Activated CD8-positive, alpha-beta memory T cell treated with anti-CD3 and anti-CD28 coated beads for 1 hour (primary cell): ENCODE measurements at places on chromosomes 3 and 15.
A peak's percentile ranks its signal among the peaks of the same experiment; 100 is the strongest.

GRCh38 chr3:107962946-107963345, 127.9 kb downstream of the CD47 start:
- no peak for DNase-seq

DNA sequence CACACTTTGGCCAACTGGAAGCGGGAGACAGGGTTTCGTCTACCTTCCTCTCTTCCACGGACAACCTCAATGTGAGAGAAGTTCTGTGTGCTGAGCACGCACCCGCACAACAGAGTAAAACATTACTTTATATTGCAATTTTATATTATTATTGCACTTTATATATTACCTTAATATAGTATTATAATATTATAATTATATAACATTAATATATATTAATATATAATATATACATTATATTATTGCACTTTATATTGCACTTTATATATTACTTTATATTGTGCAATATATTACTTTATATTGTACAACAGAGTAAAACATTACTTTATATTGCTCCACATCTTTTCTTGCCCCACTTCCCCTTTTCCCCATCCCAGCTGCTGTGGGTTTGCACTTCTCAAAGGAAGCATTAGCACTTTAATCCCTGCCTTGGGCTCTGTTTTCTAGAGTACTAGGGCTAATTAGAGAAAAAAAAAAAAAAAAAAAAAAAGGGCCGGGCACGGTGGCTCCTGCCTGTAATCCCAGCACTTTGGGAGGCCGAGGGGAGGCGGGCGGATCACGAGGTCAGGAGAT, 76.4 kb upstream of the SLC4A7 start:
- no peak for DNase-seq

DNA sequence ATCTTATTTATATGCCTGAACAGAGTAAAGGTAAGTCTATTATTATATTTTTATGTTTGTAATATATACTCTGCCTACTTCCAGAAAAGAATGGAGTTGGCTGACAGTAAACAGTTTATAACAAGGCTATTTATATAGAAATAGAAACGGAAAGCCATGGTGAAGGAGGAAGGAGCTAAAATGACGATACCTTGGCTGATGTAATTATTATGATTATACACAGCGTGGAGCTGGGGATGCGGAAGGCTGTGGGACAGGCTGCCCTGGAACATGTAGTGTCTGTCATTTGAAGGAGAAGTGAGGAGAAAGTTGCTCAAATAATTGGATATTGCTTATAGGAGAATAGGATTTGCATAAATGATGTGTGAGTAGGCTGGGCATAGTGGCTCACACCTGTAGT, 37.8 kb downstream of the CEMIP start:
- DNase-seq, result no peak

DNA sequence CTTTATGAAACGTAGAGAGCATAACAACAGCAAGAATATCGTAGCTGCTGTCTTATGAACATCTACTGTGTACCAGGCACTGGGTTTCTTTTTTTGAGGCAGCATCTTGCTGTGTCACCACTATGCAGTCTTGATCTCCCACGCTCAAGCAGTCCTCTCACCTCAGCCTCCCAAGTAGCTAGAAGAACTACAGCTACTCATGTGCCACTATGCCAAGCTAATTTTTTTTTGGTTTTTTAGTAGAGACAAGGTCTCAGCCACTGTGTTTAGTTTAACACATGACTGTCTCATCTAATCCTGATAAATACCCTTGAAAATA, 129.9 kb downstream of the VGLL4 start:
- no peak for DNase-seq

DNA sequence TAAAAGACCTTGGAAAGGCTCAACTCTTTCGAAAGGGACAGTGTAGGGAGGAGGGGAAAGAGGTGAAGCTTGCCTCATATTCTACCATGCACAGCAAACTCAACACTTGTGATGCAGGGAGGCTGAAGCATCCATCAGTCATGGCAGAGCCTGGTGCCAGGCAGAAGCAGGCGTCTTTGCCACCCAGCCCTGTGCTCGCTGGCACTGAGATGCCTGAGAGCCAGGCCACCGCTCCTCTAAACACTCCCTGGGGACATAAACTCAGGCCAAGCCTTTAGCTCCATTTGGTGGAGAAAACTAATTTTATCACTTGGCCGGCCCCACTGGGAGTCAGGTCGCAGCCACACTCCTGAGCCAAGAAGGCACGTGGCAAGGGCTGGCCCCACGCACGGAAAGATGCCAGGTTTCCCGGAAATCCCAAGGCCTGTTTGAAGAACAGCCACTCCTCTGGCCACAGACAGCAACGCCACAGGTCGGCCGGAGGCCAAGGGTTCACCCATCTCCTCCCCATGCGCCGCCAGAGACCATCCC, 30.7 kb downstream of the XXYLT1 start:
- no peak for DNase-seq

- no peak for DNase-seq
These were observed 251.0 kb downstream of the KCNH8 start for GRCh38 chr3:19399356-19399755.

GRCh38 chr3:57755368-57755675, 787 bp upstream of the SLMAP start:
- DNase-seq, result no peak

DNA sequence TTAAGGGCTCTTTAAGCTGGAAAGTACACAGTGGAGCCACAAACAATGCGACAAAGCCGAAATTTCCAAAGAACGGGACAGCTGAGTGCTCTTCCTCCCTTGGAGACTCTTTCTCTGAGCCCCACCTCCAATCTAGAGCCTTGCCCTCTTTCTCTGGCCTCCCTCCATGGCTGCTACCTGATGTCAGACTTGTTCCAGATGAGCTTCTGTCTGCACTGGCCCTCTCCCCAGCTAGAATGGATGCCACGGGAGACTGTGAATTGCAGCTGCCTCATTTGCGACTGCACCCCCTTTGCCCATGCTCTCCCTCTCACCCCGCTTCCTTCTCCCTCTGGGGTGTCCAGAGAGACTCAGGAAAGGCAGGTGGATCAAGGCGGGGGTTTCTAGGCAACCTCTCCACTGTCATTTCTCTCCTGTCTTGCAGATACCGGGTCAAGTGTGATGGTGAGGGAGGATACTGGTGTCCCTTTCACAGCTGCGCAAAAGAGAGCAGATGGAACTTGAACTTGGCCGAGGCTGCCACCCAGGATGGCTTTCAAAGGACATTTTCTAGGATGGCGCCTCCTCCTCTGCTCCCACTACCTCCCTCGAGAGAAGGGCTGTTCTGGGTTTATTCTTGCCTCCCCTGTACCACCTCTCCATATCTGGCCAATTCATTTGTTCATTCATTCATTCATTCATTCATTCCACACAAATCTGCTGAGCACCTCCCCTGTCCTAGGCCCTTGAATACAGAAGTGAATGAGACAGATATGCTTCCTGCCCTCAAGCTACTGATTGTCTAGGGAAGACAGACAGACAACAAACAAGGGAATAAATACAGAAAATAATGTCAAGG, 12.8 kb downstream of the ATP2B2 start:
- no peak for DNase-seq

DNA sequence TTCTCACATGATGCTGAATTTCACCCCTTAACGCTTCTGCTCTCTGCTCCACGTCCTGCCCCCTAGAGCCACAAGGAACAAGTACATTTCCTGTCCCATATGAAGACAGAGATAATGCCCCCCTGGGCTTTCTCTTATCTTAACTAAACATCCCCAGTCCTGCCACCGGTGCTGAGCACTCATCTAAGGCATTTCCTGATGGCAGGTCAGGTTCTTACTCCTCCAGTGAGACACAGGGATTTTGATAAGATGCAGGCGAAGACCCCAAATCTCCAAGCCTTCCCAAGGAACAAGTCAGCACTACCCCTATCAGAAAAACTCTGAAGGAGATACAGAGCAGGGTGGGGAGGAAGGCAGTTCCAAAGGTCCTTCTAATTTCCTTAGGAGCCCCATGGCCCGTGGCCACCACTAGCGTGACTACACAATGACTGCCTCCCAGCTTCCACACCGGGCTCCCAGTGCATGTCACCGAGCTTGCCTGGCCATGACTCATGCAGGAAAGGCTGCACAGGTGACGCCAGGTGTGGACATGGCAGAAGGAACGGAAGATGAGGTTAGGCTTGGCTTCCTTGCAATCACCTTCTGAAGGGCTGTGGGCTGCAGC, 152.9 kb downstream of the XXYLT1 start:
- DNase-seq, result no peak

GRCh38 chr15:65762399-65762798, 29.7 kb downstream of the DENND4A start:
- DNase-seq, result no peak

DNA sequence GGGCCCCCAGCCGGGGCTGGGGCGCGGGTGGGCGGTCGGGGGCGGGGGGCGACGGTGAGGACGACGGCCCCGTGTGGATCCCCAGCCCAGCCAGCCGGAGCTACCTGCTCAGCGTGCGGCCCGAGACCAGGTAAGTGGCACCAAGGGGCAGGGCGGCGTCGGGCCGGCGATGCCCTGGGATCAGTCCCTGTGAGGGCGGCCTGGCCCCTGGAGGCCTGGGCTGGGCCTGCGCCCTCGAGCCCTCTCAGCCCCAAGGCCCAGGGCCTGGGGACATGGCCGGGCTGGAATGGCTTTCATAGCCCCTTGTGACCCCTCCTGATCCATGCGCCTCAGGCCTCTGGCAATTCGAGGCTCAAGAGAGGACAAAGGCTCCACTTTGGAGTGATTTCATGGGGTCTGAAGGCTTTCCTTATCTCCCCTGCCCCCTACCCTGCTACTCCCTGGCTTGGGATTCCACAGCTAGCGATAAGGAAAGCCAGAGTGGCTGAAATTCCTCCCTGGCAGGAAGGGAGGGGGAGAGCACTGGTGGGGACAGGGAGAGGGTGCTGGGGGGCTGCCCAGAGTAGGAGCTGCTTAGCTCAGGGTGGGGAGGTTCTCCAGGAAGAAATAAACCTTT, 418 bp downstream of the ALPK3 start:
- no peak for DNase-seq

- no peak for DNase-seq
These were observed 246.6 kb upstream of the PROK2 start for GRCh38 chr3:72031581-72031980.

- DNase-seq, result no peak
These were observed 66.2 kb downstream of the RPLP1 start for GRCh38 chr15:69518806-69519205.

- peak; percentile 35 for DNase-seq
These were observed 17.9 kb downstream of the ARHGEF3 start for GRCh38 chr3:56783644-56784447.

- DNase-seq, result peak; percentile 70
These were observed 24.4 kb upstream of the TXNRD3 start for GRCh38 chr3:126679318-126679751.

DNA sequence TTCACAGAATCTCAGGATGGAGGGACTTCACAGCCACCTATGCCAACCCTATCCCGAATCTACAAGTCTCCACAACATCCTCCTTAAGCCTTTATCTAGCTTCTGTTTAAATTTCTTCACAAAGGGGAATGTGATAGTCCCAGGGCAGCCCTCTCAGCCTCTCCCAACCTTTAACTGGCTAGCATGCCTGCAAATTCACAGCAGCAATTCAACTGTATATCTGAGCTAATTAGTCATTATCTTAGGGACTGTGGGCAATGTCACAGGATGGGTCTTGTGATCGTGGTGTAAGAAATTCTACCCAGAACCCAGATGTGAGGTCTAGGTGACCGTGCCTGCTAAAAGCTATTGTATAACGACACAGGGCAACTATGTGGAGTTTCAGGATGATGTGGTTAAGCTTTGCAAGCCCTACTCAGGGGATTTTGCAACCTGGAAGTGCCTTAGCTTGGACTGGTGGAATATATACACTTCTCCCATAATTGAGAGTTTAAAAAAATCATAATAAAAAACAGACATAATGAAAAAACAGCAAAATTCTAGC, 65.5 kb upstream of the FBN1 start:
- no peak for DNase-seq

GRCh38 chr3:133478624-133479023, 78.8 kb downstream of the BFSP2 start:
- no peak for DNase-seq

- no peak for DNase-seq
These were observed 180.6 kb upstream of the LRRN1 start for GRCh38 chr3:3618623-3619022.

- DNase-seq, result no peak
These were observed 597.2 kb downstream of the GOLGA6L6 start for GRCh38 chr15:19944261-19944888.

GRCh38 chr3:96915445-96915844, 101.1 kb downstream of the EPHA6 start:
- DNase-seq, result no peak

GRCh38 chr15:81111510-81112470, 22.3 kb upstream of the CFAP161 start:
- no peak for DNase-seq

GRCh38 chr3:46923559-46924350, 46.2 kb downstream of the PTH1R start:
- no peak for DNase-seq

GRCh38 chr15:101049856-101050622, 130.9 kb downstream of the LRRK1 start:
- no peak for DNase-seq

DNA sequence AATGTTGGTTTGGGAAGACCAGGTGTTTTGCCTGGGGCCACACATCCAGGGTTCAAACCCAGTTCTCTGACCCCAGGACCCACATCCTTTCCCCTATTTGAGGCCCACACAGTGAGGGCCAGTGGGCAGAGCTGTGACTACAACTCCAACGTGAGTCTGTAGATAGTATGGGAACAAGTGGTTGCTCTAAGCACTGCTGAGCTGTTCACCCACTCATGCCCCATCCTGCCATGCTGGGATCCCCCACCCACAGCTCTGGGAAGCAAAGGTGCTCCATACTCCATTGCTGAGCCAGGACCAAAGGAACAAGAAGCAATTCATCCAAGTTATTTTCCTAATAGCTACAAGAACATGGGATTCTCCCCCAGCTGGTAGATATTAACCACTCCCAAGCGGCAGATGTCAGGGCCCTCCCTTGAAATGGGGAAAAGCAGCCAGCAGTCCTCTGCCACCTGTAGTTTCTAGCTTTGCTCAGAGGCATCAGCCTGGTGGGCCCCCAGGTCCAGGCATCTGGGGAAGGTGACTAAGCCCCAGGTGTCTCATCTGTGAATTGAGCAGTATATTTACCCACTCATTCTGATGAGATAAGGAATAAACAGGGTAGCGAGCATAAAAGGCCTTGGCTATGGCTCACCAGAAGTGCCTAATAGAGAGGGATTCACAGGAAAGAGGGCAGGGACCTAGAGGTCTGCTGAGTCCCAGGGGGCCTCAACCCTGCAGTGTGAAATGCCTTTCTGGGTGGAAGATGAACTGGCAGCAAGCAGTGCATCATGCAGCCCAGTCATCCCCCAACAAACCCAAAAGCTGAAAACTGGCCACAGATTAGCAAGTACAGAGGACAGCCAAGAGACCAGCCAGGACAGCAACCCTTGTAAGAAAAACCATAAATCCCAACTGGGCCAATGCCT, 33.4 kb downstream of the POC1A start:
- no peak for DNase-seq

DNA sequence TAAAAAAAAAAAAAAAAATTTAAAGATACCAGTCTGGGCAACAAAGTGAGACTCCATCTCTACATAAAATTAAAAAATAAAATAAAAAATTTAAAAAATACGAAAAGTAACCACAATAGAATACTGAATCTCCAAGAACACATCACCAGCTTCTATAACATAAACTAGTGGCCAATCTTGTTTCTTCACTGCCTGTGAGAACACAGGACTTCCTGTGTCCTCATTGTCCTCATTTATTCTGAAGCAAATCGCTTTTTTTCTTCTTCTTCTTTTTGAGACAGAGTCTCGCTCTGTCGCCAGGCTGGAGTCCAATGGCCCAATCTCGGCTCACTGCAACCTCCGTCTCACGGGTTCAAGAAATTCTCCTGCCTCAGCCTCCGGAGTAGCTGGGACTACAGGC, 28.6 kb upstream of the RAB7A start:
- no peak for DNase-seq

GRCh38 chr3:13278783-13279531, 141.2 kb downstream of the NUP210 start:
- no peak for DNase-seq
